ENCODE measurements at places on chromosomes 7 and 10.

- DNase-seq: no peak
Measured at GRCh38 chr10:102492983-102493382, 9.5 kb downstream of the ACTR1A start.

- DNase-seq: no peak
Measured at GRCh38 chr7:37921876-37922275, 1.4 kb downstream of the EPDR1 start.

DNA sequence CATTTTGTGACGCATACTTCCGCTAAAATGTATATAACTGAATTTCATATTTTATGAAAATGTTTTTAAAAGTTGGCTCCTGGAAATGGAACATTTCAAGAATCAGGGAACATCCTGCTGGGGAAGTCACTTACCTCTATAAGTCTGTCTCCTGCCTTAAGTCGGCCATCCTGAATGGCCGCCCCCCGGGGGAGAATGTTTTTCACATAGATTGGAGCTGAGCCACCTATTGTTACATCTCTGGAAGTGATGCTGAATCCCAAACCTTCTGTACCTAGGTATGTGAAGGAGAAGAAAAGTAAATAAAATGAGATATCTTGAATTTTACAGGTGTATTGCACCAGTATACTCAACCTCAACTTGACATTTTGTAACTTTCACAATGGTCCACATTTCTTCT lies 437.3 kb downstream of the PARD3 start:
- no peak for DNase-seq

DNA sequence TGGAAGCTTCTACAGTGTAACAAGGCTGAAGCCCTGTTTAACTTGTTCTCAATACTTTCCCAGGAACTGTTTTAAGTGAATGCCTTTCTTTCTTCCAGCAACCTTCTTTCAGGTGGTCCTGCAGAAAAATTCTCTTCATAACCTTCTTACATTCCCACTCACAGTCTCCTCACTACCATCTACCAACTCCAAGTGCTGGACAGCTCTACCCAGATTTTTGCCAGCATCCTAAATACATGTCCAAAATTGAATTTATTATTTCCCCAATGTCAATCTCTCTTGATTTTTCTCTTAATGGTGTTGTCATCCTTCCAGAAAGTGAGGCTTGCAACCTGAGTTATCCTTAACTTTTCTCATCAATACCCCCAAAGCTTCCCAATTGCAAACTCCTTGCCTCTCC lies 48.2 kb downstream of the CFAP70 start:
- DNase-seq: no peak

GRCh38 chr10:77188000-77188395 lies 449.6 kb downstream of the KCNMA1 start:
- no peak for DNase-seq

DNA sequence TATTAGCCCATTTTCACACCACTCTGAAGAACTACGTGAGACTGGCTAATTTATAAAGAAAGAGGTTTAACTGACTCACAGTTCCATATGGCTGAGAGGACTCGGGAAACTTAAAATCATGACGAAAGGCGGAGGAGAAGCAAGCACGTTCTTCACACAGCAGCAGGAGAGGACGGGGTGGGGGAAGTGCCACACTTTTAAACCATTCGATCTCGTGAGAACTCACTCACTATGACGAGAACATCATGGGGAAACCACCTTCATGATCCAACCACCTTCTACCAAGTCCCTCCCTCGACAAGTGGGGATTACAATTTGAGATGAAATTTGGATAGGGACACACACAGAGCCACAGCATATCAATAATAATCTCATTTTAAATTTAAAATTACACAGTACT lies 80.2 kb downstream of the VWDE start:
- no peak for DNase-seq
